ENCODE measurements at places on chromosomes 2 and 18. TPM values are rescaled to one million over a fixed set of nuclear protein-coding genes. Genes with fewer than 3 reads are reported as not detected.

The PPIG gene
- polyA plus RNA-seq: 50.7 TPM

The MAP2 gene
- polyA plus RNA-seq: 10.5 TPM

The RUFY4 gene
- 0.16 TPM for polyA plus RNA-seq

The GCKR gene
- not detected for polyA plus RNA-seq

The AMER3 gene
- polyA plus RNA-seq: not detected

The SAG gene
- 0.10 TPM for polyA plus RNA-seq

The CACNB4 gene
- polyA plus RNA-seq: 3.9 TPM

The SP100 gene
- 20.5 TPM for polyA plus RNA-seq

The MERTK gene
- 4.0 TPM for polyA plus RNA-seq

The ARHGAP28 gene
- polyA plus RNA-seq: 22.5 TPM

The RGPD3 gene
- 0.08 TPM for polyA plus RNA-seq
